ENCODE measurements at places on chromosomes 16 and 17.

- DNase-seq, result no peak
Observed at GRCh38 chr16:56771558-56772279, 41.8 kb downstream of the NUP93 start.

- DNase-seq, result no peak
Observed at GRCh38 chr17:38958756-38959155, 8.4 kb downstream of the FBXO47 start.

GRCh38 chr16:15961571-15962090 is 12.2 kb downstream of the ABCC1 start:
- DNase-seq, result no peak

DNA sequence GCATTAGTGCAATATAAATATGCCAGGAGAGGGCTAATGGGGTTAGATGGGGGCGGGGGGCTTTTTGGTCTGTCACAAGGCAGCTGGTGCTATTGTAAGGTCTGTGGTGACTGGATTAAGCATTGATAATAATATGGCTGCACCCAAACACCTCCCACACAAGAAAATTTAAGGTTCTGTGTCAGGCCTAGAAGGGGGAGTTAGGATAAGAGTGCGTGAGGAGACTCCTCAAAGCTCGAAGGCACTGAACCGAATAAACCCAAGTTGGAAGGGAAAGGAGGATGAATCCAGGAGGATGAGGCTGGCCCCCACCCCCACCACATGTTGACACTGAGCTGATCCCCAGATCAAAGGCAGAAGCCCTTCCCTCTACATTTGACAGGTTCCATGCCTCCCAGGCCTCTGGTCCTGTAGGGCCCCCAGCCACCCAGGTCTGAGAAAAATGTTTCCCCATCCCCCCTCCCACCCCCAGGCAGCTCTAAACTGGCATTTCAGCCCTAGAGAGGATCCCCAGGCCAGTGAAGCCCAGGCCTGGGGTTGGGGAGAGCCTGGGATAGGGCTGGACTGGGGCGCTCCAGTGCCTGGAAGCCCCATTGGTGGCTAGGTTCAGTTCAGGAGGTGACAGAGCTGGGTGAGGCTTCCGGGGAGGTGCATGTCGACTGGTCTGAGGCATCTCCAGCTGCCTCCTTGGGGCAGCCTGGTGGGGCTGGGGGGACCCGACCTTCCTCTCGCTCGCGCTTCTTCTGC is 1.7 kb downstream of the HOXB1 start:
- DNase-seq, result no peak

GRCh38 chr17:535198-535597 is 179.4 kb downstream of the VPS53 start:
- peak; percentile 66 for DNase-seq

GRCh38 chr17:2057760-2058585 is 3.1 kb downstream of the HIC1 start:
- peak; percentile 45 for DNase-seq

DNA sequence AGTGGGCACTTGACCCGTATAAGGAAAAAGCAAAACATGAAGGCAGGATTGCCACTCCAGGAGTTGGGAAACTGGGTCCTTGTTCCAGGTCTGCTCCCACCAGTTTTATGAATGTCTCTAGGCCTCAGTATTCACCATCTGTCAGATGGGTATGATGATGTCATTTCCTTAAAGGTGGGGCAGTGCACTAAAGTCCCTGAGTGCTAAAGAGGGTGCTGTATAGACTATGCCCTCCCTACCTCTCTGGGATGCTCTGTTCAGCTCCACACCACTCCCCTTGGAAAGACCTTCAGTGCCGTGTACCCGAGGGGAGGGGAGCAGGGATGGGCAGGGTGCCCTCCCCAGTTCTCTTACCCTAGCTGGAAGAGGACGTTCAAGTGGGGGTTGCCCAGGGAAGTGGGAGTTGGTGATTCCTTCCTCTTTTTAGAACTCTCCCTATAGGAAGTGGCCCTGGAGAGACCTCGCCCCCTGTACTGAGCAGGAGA is 2.2 kb downstream of the LASP1 start:
- no peak for DNase-seq

DNA sequence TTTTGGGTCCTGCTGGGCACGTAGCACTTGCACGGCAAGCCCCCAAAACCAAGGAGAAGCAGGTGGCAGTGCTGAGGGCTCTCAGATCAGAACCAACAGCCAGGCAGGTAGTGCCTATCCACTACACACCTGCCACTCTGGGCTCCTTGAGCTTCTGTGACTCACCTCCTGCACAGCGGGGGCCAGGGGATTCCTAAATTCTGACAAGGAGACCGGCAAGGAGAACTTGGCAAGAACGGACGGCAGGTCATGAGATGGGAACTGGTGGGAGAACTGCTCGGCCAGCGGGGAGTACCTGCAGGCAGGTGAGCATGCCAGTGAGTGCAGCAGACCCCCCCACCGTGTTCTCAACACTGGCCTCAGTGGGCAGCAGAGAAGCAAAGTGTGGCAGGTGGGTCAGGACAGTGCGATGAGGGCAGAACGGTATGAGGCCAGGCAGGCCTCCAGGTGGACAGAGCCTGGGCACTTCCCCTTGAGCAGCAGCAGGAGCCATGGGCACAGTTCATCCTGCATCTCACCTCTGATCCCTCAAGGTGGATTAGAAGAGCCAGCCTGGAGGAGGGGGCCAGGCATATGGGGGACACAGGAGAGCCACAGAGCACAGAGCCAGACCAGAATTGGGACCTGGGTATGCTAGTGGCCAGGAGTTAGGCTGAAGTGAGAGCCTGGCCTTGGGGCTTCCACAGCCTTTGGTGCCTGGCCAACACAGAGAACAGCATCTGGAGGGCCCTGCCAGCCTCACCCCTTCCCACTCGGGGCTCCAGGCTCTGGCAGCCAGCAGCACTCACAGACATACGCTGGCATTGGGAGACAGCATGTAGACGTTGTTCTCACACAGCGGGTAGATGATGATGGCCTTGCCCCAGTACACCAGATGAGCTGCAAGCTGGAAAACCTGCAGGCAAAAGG is 14.7 kb downstream of the MPG start:
- DNase-seq, result no peak

DNA sequence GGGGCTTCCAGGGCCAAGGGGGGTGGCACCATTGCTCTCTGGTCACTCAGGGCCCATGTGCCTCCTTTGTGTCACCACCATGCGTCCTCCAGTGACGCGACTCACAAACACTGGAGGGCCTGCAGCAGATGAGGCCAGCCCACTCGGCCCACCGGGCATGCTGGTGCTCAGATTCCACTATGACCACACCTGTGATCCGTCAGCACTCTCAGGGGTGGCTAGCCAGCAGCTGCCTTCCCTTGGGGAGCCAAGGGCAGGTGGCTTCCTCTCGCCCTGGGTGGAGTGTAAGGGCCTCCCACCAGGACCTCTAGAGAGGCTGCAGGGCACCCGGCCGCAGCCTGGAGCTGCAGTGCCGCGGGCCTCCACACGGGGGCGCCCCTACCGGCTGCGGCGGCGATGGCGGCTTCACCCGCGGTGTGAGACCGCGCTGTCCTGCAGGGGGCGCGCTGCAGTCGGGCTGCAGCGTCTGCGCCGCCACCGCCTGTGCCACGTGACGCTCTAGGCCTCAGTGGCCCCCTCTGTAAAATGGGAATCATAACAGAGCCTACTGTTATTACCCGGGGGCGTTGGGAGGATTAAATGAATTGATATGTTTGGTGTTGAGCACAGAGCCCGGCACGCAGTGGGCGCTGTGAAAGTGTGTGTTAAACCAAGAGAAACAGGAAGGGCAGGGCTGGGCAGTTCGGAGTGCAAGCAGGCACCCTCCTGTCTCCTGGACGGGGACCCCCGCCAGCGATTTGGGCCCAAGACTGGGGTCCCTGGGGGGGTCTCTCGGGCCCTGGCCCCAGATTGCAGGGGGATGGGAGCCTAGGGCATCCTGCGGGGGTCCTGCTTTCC is 192.4 kb upstream of the GSE1 start:
- DNase-seq, result no peak

GRCh38 chr17:70668938-70669778 is 499.8 kb downstream of the KCNJ2 start:
- DNase-seq, result no peak

DNA sequence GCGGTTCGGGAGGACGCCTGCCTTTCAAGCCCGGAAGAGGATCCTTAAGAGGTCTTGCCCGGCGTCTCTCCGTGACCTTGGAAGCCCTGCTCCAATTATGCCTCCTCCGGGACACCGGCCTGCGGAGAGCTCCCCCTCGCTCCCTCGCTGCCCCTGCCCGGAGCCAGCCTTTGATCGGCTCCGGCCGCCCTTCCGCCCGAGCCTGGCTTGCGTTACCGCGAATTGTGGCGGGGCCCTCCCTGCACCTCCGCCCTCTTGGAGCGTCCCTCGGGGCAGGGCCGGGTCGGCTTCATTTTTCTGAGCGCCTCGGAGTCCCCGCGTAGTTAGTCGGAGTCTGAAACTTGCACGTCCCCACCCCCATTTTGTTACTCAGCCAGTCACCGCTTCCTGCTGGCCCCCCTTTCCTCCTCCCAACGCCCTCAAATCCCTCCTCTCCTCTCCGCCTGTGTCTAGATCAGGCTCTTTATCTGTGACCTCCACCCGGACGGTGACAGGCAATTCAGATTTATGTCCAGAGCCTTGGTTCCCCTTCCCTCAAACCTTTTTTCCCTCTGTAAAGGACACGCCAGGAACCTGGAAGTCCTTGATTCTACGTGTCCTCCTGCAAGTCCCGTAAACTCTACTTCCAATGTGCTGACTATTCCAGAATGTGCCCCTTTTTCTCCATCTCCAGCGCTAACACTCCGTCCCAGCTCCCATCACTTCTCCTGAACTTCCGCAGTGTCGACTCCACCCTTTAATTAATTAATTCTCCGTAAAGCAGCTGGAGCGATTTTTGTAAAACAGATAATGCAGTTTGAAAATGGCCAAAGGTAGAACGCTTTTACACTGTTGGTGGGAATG is 569 bp upstream of the RABEP2 start:
- DNase-seq, result peak; percentile 94

GRCh38 chr17:77704048-77704815 is 254.3 kb upstream of the TNRC6C start:
- DNase-seq, result no peak

DNA sequence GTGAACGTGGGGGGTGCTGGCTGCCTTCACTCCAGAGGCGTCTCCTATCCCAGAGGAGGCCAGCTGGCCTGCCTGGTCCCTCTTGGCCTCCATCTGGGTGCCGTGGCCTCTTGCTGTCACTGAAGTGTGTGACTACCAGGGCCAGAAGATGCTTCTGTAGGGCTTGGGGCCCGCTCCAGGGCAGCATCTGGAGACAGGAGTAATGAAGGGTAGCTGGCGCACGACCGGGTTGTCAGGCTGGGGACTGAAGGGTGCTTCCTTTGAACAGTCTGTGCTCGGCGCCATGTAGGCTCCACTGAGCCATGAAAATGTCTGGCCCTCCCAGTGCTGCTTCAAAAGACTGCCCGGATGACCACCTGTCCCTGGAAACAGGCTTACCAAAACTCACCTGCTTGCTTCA is 31.3 kb downstream of the ASIC2 start:
- no peak for DNase-seq

- DNase-seq, result no peak
Observed at GRCh38 chr16:28179354-28179753, 32.4 kb downstream of the XPO6 start.

GRCh38 chr17:1504866-1505265 is 11.5 kb downstream of the INPP5K start:
- no peak for DNase-seq

DNA sequence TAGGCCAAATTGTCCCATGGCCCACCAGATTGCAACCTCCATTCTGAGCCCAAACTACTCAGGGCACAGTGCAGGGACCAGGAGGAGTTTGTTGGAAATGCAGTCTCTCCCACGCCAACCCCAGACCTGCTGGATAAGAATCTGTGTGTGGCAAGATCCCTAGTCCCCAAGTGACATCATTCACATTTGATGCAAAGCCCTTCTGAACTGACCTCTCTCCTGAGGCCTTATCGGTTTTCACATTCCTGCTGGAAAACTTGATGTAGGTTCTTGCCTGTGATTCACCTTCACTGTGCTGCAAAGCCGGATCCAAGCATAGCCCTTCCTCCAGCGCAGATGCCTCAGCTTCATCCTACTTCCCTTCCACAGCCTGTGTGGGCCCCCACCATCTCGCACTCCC is 6.6 kb upstream of the SHCBP1 start:
- DNase-seq, result no peak

DNA sequence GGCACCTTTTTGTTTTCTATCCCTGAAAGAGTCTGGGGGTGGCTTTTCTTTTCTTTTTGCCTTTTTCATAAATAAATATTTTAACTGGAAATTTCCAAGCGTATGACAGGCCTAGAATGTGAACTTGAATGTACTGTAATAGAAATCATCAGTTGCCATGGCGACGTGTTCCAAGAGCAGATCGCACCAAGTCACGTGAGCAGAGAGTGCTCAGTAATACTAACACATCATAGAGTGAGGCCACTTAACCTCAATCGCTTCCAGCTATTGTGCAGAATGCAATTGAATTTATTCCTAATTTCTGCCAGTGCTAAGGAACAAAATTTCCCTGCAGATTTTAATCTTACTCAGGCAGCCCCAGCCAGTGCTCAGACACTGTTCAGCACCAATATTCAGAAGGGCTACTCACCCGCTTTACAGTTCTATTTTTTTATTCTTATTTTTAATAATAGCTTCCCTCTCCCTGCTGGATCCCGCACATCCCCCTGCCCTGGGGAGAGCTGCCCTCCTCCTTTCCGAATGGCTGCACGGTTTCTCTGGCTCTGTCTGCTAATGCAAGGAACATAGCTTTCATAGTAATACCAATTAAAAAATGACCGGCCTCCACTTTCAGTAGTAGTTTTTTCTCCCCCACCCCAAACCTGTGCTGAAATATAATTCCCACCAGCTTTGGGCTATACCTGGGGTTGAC is 26.2 kb upstream of the PMFBP1 start:
- peak; percentile 83 for DNase-seq

GRCh38 chr17:81090361-81091136 is 55.6 kb downstream of the BAIAP2 start:
- DNase-seq, result peak; percentile 62

- no peak for DNase-seq
Observed at GRCh38 chr16:17493012-17493411, 22.3 kb upstream of the XYLT1 start.

GRCh38 chr16:65783709-65784474 is 582.6 kb upstream of the CDH5 start:
- no peak for DNase-seq

DNA sequence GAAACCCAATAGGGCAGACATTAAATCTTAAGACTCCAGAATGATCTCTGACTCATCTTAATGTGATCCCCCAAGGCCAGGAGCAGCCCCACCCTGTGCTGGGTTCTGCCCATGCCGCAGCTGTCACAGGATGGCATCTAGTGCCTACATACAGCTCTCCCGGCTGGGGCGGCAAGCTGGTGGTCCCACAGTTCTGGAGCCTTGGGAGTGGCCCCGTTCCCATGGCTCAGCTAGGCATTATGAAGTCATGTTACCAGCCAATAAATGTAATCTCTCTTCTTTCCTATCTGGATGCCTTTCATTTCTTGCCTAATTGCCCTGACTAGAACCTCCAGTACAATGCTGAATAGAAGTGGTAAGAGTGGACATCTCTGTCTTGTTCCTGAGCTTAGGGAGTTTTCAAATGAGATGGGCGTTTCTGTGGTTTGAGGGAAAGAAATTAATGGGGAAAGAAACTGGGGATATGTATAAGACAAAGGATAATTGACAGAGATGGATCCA is 95.7 kb upstream of the DNAH17 start:
- peak; percentile 50 for DNase-seq

GRCh38 chr17:75576661-75577060 is 10.9 kb upstream of the MYO15B start:
- no peak for DNase-seq
